ENCODE measurements at places on chromosomes 13 and 19. TPM values are rescaled to one million over a fixed set of nuclear protein-coding genes. Genes with fewer than 3 reads are reported as not detected.

DNA sequence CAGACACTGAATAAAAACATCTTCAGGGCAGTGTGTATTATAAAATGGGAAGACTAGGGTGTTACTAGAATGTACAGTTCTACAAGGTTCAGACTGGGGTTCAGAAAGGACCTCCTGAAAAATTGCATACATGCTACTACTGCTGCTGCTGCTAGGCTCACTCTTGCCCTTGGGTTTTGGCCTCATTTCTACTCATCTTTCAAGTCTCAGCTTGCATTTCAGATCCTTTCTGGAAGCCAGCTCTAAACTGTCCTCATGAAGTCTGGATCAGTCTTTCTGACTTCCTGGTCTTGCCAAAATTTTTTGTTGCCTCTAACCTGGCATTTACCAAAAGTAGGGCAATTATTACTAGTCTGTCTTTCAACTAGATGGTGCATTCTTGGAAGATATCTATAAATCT, 393.3 kb downstream of the DIAPH3 start:
- DNase-seq, result no peak

TNNI3 gene
- total RNA-seq, result not detected

CBARP gene
- total RNA-seq, result 0.29 TPM

GRCh38 chr19:34171877-34172660, at the start of gene LSM14A:
LSM14A (plus strand) TSS chr19:34172504; CDS start chr19:34172643, 139 bp downstream.
- peak; percentile 95 for DNase-seq

DNA sequence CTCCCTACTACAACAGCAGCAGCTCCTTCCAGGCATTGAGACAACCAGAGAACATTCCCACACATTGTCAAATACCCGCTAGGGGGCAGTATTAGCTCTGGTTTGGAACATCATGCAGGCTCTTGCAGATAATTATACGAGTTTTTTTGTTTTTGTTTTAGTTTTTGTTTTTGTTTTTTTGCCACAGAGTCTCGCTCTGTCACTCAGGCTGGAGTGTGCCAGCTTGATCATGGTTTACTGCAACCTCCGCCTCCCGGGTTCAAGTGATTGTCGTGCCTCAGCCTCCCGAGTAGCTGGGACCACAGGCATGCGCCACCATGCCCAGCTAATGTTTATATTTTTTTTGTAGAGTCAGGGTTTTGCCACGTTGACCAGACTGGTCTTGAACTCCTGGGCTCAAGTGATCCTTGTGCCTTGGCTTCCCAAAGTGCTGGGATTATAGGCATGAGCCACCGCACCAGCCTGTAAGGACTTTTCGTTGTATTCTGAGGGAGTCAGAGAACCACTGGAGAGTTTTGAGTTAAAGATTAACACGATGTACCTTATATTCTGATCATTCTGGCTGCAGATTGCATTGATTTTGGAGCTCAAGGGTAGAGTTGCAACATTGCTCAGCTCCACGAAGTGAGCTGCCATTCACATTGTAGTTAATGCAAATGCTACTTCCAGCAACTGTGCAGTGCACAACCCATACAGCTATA, 41.7 kb upstream of the CEACAM20 start:
- DNase-seq, result peak; percentile 94

DNAJC15 gene
- 27.2 TPM for total RNA-seq

PSG3 gene
- not detected for total RNA-seq

DNA sequence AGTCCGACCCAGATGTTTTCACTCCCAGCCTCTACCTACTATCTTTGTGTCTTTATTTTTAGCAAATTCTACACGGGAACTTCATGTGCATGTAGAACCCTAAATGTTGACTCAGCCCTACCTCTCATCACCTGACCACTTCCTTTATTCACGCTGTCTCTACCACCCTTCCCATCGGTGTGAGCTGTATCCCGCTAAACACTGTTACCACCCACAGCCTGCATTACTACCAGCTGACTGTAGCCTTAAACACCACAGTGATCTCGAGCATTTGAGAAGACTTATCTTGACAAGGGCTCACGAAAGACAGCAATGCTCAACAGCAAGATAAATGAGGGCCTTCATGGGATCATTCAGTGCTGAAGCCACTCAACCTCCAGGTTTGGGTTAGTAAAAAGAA, 15.1 kb downstream of the NCR1 start:
- no peak for DNase-seq

DNA sequence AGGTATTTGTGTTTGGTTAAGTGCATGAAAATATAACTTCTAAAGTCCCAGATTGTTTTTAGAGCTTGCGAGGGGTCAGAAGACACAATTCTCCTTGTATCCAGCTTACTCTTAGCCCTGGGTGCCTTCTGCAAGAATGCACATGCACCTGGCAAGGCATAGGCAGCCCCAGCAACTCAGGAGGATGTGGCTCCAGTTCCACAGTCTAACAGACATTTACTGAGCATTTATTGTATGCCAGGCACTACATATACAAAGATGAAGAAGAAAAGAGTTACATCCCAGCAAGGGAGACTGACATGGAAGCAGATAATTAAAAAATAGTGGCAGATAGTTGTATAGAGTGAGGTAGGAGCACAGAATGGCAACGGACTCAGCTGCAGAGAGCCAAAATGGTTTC, 101.1 kb upstream of the FRY start:
- no peak for DNase-seq

- no peak for DNase-seq
Observed at GRCh38 chr19:17871878-17872250, at the start of gene SLC5A5. SLC5A5 (plus strand) TSS chr19:17871945; CDS start chr19:17872320, 375 bp downstream.

FUT1 gene
- 1.5 TPM for total RNA-seq

All from mucosa of descending colon (tissue), 3 donors.